ENCODE measurements at places on chromosomes 12 and 14. TPM values are rescaled to one million over a fixed set of nuclear protein-coding genes. Genes with fewer than 3 reads are reported as not detected.

DNA sequence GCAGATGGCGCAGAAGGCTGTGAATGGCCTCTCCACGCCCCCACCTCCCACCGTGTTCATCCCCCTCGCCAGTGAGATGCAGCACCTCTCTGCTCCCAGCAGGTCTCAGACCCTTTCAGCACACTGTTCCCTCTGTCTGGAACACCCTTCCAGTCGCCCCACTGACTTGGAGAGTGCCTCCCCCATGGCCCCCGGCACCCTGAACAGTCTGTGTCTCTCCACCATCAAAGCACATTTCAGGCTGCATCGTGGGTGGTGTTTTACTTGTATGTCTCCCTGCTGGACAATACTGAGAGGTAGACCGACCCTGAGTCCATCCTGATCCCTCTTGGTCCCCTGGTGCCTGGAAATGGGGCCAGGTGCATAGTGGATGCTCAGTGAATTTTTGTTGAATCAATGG is 34.9 kb downstream of the CACNA2D4 start:
- no peak for DNase-seq

GRCh38 chr12:124153392-124153791 is 141.5 kb upstream of the RFLNA start:
- no peak for DNase-seq

DNA sequence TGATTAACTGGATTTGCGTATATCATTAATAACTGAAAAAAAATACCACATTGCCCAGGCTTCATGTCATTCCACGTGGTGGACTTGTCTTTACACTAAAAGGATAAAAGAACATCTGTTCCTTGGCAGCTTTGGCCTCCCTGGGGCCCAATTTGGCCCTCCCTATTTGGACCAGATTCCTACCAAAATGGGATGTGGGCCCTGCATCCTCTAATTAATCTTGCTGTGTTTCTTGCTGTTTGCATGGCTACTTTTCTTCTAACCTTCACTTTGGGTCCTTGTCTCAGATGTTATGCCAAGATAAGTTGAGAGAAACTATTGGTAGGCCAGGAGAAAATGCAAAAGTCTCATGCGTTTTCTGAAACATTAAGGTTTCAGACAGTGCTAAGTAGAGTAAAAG is 57.5 kb downstream of the PTHLH start:
- DNase-seq, result no peak

DNA sequence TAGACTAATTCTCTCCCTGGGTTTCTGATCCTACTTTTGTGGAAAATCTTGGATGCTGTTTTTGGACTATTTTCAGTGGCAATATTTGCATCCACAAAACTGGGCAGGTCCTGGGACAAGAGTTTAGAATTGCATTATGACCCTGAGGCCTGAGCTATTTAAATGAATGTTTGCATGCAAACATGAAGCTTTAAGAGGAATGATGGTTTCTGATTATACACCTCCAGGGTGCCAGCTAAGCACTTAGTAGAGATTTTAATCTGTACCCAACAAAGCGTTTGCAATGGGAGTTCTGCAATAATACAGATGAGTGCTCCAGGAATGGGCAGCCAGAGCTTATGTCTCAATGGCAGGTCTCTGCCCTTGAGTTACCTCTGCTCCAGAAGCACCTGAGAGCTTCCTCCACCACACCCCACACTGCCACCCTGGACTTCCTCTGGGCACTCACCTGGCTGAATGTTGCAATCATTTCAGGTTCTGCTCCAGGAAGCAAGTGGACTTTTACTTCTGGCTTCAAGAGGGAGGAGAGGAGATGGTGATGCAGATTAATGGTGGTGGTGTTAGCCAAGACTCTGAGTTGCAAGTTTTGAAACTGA is 6.0 kb upstream of the SPTLC2 start:
- DNase-seq, result no peak

DNA sequence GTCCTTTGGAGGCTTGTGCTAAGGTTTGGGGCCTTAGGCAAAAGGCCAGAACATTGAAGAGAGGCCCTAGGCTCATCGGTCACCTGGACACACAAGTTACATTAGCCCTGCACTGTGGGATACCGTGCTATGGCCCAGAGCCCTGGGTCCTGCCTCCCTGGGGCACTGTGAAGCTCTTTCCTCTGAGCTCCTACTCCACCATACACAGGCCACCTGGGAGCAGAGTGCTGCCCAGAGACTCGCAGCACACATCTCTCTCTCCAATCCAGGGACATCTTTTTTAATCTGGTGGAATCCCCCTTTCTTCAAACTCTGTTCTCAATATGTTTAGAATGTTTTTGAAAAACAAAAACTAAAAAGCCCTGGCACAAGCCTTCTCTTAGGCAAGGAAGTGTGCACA is 314.2 kb upstream of the RGS6 start:
- no peak for DNase-seq

DNA sequence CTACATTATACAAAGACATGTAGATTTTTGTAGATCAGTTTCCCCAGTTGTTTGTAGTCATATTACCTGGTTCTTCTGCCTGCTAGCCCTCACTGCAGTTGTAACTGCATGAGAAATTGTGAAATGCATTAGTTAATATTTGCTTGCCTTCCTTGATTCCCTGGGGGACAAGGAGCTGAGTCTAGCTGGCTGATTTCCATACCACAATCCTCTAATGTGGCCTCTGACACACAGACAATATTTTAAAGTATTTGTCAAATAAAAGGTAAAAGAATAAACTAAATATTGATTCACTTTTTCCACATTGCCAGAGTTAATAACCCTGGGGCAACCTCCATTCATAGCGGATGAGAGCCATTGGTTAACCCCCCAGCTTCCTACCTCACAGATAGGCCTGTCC is 128.8 kb upstream of the TMEM132C start:
- DNase-seq, result no peak

- no peak for DNase-seq
Measured at GRCh38 chr12:9071518-9071917, 44.2 kb downstream of the A2M start.

- no peak for DNase-seq
Measured at GRCh38 chr12:113473942-113474341, 2.3 kb upstream of the LHX5 start.

DNA sequence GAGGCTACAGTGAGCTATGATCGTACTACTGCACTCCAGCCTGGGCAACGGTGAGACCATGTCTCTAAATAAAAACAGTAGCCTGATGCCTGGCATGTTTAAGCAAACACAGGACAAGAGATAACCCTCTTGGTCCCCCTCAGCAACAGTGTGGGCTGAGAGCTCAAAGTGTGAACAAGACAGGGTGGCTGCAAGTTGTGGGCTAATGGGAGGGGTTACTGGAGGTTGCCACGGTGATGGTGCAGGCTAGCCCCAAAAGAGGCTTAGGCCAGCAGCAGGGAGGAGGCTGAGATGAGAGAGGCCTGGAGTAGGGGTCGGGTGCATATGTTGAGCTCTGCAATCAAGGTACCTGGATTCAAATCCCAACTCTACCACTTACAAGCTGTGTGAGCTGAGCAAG is 3.4 kb upstream of the LGMN start:
- DNase-seq, result no peak

Gene ASPG
- total RNA-seq, result not detected

Gene PFKM
- total RNA-seq, result 52.7 TPM

Gene KCNH5
- 0.68 TPM for total RNA-seq

All from H4 (cell line).